ENCODE measurements at places on chromosomes 6 and 20.

DNA sequence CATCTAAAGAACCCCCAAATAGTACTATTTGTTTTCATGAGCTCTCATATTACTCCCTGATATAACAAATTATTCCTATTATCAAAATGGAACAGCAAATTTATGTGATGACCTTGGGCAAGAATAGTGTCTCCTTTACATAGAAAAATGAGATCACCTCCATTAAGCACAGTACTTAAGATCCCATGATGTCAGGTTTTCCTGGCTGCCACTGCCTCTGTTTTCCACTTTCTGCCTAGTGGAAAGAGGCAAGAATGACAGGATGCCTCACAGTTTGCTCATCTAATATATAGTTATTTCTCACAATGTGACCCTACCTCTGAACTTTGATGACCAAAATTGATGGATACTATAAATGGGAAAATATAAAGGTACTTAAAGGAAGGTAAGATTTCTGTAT, 260.1 kb upstream of the SGK1 start:
- DNase-seq, result no peak

DNA sequence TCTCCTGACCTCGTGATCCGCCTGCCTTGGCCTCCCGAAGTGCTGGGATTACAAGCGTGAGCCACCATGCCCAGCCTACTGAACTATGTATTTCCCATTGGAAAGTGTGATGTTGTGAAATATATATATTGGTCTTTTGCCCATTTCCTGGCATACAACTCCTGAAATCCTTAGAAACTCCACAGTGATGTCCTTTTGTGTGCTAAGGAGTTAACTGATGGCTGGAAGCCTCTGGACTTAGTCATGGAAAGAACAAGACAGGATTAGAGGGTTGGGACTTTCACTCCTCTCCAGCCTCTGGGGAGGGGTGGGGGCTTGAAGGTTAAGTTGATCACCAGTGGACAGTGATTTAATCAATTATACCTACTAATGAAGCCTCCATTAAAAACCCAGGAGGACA, 7.1 kb downstream of the PANK2 start:
- DNase-seq, result no peak

- no peak for DNase-seq
These were observed 1.0 kb downstream of the MAP1LC3A start for GRCh38 chr20:34559311-34560140.

- no peak for DNase-seq
These were observed 53.0 kb downstream of the MYH7B start for GRCh38 chr20:35008411-35009342.

- no peak for DNase-seq
These were observed 175.2 kb downstream of the ZMYND8 start for GRCh38 chr20:47181056-47181862.

DNA sequence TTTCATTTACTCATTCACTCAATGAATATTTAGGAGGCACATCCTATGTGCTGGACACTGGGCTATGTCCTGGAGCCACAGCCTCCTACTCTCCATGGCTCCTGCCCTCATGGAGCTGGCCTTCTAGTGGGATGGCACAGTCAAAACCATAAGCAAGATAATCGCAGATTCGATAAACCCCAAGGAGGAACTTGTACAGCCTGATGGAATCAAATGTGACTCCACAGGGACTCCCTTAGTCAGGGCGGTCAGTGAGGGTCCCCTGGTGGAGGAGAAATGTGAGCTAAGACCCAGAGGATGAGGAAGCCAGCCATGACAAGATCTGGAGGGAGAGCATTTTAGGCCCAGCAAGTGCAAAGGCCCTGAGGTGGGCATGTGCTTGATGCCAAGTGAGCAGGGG, 211.9 kb downstream of the PREX1 start:
- no peak for DNase-seq

GRCh38 chr6:48110436-48111142, 408 bp downstream of the PTCHD4 start:
- DNase-seq, result no peak

- no peak for DNase-seq
These were observed at the start of gene GNAS for GRCh38 chr20:58852543-58853271. GNAS (plus strand) TSS chr20:58852716.

- no peak for DNase-seq
These were observed 5.7 kb upstream of the MPC1 start for GRCh38 chr6:166388290-166389004.

- no peak for DNase-seq
These were observed 99.5 kb downstream of the IPCEF1 start for GRCh38 chr6:154257067-154257466.

DNA sequence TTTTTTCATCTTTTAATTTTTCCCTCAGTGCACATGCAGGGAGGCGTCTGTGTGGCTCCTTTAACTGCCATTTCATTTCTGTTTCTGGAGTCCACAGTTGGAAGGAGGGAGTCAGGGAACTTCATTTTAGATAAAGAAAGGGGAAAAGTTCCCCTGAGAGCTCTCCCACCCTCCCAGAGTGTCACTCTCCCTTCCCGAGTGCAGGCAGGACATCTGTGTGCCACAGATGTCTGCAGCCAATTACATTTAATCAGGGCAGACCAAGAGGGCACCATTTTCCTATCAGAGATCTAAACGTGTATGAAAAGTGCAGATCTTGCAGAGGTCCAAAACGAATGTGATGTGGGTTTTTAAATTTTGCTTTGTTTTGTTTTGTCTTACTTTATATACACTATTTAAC, 96.6 kb downstream of the PXDC1 start:
- DNase-seq, result no peak

DNA sequence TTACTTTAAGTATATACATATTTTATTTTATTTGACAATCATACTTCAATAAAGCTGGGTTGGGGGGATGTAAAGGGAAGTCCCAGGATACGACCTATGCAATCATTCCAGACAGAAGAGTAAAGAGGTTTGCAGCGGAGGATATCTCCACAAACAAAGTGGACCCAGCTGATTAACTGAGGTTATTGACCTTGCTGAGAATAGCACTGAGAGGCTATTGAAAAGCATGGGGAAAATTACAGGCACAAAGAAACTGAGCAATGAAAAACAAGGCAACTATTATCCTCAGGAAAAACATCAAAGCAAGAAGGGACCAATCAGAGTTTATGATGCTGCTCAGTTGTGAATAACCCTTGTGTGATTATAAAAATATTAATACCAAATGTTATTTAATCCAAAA, 32.6 kb downstream of the SERPINB1 start:
- DNase-seq, result no peak

GRCh38 chr20:2254333-2254732, 41.5 kb upstream of the TGM3 start:
- no peak for DNase-seq

- no peak for DNase-seq
These were observed 22.6 kb downstream of the MOCS1 start for GRCh38 chr6:39911513-39912125.

GRCh38 chr6:49541936-49542335, 8.5 kb upstream of the C6orf141 start:
- DNase-seq, result no peak

DNA sequence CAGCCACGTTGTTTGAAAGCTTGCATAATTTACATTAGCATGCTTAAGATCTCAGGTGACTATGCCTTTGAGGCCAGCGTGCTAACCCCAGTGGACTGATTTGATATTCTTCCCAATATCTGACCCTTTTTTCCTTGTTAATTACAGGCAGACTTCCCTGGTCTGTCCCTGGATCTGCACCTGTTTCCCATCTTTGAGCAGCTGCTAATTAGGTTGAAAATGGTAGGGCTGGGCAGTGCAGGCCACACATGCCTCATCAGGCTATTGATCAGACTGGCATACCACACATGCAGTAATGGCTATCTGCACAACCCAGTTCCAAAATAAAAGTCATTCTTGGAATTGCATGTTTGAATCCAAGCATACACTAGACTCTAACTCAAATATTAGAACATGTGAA, 164.3 kb upstream of the TFAP2D start:
- DNase-seq, result no peak

DNA sequence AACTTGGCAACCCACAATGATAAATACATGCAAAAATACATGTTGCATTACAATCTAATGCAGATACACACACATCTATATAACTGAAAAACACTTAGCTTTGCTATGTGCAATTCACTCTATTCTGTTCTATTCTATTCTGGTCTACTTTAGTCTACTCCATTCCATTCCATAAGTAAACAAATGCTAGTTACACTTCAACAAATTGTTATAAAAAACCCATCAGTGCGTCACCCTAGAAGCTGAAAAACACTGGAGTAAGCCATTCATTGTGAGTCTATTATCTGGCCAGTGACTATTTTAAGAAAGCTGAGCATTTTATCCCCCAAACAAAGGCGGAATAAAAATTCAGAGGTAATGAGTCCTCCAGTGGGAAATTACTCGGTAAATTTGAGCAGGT, 315.7 kb upstream of the EPHA7 start:
- no peak for DNase-seq

- no peak for DNase-seq
These were observed 215.4 kb upstream of the DEFB112 start for GRCh38 chr6:50264995-50265571.

DNA sequence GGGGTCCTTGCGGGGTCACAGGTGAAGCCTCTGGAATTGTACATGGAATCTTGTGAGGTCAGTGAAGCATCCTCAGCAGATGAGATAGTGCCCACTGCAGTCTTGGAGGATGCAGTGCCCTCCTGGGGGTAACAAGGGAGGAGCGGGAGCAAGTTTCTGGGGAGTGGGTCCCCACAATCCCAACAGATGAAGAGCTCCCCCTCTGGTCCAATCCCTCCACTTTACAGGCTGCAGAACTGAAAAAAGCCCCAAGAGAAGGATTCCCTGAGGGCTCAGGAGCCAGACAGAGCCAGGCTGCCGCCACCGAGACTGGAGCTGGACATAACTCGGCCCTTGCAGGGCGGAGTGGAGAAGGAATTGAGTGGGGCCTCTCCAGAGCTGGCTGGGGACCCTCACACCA, 52.4 kb downstream of the TTI1 start:
- no peak for DNase-seq

DNA sequence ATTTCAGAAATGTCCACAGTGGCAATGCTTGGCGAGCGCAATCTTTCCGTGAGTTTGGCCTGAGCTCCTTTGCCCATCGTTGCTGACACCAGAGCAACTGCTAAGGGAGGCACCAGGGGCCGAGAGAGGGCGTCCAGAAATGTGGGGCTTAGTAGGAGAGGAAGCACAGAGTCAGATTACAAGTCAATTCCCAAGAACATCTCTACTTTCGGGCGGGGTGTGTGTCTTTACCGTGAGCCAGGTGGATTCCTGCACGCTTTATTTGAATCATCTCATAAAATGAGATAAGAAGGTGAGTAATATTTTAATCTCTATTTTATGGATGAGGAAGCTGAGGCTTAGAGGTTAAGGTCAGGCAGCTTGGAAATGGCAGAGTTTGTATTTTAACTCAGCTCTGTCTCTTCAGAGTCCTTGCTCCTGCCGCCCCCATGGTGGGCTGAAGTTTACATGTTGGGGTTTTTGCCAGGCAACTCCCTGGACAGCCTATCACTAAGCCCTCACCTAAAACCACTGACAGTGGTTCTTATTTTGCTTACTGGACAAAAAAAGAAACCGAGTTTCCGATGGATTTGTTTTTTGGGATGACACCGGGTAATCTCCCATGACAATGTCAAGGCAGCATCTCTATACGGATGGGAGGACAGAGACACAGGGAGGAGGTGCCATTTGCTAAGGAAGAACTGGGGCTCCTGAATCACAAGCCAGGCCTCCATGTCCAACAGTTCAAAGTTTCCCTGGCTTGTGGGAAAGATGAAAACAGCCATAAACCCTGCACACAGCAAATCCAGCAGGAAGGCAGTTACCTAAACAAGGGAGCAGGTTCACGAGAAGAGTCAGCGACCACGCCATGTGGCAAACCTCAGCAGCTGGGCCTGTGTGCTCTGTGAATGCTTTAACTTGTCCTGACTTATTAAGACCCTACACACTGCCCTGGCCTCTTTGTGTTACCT, 112.6 kb upstream of the SLC24A3 start:
- DNase-seq, result no peak

- DNase-seq, result no peak
These were observed 62.0 kb downstream of the CARMIL1 start for GRCh38 chr6:25341203-25341552.

DNA sequence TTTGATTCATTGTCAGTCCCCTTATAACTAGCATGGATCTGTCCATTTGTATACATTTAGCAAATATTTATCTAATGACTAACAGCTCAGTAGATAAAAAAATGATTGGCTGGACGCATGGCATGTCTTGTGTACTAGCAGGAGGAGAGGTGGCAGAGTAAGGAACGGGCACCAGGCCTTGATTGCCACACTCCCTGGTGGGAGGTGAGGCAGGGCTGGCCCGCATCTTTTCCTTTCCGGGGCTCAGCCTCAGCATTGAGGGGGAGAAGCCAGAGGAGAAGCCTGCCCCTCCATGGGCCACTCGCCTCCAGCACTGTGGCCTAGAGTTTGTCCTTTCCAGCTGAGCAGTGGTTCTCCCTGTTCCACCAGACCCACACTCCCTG, 84.9 kb upstream of the TMEM181 start:
- DNase-seq, result no peak

- no peak for DNase-seq
These were observed 289.4 kb upstream of the STXBP5 start for GRCh38 chr6:146914489-146915483.

DNA sequence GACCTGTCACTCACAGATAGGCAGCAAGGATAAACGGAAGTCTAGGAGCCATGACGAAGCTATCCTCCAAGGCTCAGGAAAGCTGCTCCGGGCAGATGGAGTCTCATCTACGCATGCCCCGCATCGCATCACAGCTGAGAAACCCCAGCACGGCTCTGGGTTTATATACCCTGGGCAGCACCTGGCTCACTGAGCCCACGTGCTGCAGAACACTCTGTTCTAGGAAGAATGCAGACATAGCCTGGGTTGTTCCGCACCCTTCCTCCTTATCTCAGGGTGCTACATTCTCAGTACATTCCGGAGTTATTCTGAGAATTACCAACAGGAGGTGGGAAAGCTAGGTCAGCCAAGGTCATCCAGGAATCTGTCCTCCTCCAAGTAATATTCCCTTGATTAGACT, 260.4 kb downstream of the CBLN4 start:
- no peak for DNase-seq

GRCh38 chr6:72748759-72749158, 126.9 kb downstream of the KCNQ5 start:
- DNase-seq, result no peak

- DNase-seq, result no peak
These were observed 20.1 kb upstream of the RNGTT start for GRCh38 chr6:88983532-88983931.

DNA sequence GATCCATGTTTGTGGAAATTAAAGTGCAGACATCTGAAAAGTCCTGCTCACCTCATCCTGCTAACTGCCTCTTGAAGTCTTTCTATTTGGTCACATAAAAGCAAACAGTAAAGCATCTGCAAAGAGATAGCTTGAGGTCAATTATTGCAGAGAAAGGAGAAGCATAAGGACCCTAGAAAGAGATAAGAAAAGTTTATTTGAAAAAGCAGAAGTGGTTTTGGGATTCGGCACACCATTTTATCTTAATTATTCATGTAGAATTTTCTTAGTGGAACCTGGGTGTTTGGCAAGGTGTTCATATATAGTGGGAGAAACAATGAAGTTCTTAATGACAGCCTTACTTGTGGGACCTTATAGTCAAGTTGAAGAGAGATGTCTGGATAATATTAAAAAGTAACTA, 280.8 kb downstream of the CENPW start:
- no peak for DNase-seq

All from stimulated activated CD8-positive, alpha-beta memory T cell treated with anti-CD3 and anti-CD28 coated beads, Interleukin-15, amount 100 ng/mL, for 4 hours (primary cell).